COR-L47 (cell line): ENCODE measurements at places on chromosomes 16 and 17.

GRCh38 chr17:39754958-39755553 is 17.3 kb downstream of the GRB7 start:
- DNase-seq = no peak

DNA sequence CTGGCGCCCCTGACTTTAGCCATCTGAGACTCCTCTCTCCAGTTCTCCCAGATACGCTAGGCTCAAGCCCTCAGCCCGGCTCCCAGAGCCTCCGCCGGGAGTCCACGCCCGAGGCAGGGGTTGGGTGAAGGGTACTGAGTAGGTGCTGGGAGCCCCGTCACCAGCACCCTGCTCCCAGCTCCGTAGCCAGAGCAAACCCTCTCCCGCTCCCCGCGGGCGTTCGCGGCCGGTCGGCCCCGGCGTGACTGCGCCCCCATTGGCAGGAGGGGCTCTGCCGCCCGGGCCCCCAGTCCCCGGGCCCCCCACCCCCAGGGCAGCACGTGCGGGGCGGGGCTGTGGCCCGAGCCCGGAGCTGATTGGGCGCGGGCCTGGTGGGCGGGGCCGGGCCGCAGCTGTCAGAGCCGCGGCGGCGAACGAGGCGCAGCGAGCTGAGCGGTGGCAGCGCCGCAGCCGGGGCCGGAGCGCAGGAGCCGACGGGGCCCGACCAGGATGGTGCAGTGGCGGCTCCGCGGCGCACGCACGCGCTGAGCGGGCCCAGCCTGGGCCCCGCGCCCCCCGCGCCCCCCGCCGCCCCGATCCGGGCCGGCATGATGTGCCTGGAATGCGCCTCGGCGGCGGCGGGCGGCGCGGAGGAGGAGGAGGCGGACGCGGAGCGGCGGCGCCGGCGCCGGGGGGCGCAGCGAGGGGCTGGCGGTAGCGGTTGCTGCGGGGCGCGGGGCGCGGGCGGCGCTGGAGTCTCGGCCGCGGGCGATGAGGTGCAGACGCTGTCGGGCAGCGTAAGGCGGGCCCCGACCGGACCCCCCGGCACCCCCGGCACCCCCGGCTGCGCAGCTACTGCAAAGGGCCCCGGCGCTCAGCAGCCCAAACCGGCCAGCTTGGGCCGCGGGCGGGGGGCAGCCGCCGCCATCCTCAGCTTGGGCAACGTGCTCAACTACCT is at the start of gene SPNS2:
Gene SPNS2, plus strand, starts transcription at position 421 of the 937 bp plus-strand sequence. Its CDS starts 167 bp downstream, at position 588.
- peak; percentile 47 for DNase-seq

GRCh38 chr17:63041722-63042121 is 75.7 kb downstream of the TANC2 start:
- peak; percentile 74 for DNase-seq

DNA sequence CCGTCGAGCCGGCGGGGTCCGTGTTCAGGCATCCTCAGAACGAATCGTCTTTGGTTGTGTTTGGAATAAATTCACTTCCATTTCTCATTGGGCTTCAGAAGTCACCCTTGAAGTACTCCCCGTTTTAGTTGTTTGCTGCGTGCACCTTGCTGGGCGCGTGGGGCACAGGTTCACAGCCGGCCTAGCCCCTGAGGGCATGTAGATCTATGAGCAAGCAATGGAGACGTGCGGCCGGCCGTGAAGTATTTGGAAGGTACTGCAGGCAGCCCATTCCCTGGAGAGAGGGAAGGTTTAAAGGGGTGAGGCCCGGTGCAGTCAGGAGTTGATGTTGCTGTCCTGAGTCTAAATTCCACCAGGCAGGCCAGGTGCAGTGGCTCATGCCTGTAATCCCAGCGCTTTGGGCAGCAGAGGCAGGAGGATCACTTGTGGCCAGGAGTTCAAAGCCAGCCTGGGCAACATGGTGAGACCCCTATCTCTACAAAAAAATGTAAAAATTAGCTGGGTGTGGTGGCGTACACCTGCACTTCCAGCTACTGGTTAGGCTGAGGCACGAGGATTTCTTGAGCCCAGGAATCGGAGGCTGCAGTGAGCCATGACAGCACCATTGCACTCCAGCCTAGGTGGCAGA is 714 bp downstream of the ACSF3 start:
- DNase-seq = no peak

- no peak for DNase-seq
These were observed 53.9 kb downstream of the AIPL1 start for GRCh38 chr17:6380915-6381438.

DNA sequence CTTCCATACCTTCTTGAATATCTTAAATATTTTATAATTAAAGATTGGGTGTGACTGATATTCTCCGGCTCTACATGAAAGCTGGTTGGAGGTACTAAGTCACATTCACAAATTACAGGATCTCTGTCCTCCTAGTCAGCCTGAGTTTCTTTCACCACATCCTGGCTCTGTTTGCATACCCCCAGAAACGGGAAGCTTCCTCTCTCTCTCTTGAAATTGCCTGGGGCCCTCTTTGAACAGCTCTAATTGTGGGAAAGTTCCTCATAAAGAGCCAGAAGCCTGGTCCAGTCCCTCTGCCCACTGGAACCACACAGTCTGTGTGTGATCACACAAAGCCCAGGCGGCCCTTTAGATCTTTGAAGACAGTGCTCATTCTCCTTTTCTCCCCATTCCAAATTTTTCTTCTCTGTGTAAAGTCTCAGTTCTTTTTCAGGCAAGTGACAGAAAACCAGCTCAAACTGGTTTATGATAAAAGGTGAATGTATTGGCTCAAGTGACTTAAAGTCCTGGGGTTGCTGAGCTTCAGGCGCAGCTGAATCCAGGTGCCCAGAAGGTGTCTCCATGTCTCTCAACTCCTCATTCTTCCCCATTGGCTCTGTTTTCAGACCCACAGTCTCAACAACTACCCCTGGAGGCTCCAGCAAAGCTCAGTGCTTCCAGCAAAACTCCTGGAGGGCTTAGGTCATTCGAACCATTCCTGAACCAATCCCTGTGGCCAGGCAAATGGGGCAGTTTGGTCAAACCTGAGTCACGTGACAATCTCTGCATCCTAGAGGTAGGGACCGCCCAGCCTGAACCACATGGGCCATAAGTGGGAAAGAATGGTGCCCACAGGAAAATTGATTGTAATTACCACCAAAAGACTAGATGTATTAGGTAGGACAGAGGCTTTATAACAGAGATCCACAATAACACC is 8.5 kb upstream of the RAI1 start:
- DNase-seq = no peak

- no peak for DNase-seq
These were observed 20.4 kb downstream of the ADGRG5 start for GRCh38 chr16:57562669-57563486.

- DNase-seq = no peak
These were observed 39.7 kb downstream of the NACA2 start for GRCh38 chr17:61551255-61551742.

DNA sequence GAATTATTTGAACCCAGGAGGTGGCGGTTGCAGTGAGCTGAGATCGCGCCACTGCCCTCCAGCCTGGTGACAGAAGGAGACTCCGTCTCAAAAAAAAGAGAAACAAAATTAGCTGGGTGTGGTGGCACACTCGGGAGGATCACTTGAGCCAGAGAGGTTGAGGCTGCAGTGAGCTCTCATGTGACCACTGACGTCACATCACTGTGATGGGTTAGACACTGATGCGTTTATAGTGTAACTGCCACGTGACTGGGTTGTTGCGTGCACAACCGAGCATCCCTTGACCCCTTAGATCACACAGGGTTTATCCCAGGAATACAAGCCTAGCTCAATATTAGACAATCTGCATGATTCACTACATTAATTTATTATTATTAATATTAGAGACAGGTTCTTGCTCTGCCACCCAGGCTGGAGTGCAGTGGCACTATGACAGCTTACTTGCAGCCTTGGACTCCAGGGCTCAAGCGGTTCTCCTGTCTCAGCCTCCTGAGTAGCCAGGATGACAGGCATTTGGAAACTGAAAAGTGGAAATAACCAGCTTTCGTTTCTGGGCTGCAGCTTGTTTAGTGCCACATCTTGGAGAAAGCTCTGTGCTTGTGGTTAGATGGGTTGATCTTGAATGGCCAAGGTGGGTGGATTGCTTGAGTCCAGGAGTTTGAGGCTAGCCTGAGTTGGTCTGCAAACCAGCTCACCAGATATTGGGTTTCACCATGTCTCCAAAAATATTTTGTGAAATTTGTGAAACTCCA is 26.4 kb upstream of the ABR start:
- DNase-seq = no peak

- DNase-seq = no peak
These were observed 30.9 kb downstream of the FAM222B start for GRCh38 chr17:28811651-28812090.

GRCh38 chr17:49753959-49754391 is 10.0 kb downstream of the FAM117A start:
- DNase-seq = no peak

- no peak for DNase-seq
These were observed 21.1 kb downstream of the C17orf75 start for GRCh38 chr17:32320847-32321246.

DNA sequence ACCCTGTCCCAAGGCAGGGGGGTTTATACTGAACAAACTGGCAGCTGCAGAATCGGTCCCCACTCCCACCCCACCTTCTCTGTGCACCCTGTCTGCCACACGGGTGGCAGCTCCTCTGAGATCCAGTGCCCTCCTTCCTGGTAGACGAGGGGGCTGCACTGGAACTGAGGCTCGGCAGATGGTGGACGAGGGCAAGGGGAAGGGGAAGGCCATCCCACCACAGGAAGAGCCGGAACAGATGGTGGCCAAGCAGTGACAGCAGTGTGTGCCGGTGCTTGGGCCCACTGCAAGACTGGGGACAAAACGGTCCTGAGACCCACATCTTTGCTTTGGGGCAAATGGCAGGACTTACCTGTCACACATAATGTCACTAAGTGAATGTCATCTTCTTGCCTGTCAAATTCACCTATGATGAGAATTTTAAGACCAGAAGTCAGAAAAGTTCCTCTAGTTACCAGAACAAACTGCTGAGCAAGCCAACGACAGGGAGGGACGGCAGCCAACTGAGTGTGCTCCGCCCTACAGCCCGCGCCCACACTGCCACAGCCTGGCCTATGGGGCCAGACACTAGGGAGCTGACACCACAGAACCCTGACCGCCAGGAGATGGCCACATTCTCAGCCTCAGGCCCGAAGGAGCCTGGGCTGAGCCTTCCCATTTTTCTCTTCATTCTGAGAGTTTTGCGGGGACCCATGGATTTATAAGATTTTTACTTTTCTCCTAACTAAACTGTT is 14.4 kb downstream of the NTAN1 start:
- no peak for DNase-seq

DNA sequence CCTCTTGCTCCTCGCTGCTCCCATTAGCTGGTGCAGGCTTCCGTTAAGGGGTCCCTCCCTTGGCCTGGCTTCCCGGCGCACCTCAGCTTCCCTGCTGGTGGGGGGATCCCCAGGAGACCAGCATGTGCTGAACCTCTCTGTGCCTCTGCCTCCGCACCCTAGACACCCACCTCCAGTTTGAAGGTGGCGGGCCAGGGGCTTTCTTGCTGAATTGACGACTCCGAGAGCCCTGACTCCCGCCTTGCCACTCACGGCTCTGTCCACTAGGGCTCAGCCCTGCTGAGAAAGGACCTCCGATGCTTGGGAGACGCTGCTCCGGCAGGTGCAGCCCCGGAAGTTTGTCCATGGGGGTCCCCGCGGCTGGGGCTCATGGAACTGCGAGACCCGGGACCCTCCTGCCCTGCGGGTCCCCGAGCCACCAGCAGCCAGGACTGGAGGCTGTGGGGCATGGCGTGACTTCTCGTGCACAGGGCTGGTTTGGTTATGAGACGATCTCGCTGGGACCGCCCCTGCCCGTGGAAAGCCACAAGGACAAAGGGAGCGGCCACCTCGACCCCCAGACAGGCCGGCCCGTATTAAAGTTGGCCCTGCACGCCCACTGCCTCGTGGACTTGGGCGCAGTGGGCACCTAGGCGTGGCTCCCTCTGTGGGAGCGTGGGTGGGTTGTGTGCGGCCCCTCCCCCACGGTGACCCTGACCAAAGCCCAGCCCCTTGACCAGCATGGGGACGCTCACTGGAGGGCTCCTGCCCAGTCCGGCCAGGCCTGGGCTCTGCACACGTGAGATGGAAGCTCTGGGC is 8.1 kb downstream of the CHMP6 start:
- DNase-seq = no peak

- no peak for DNase-seq
These were observed 66.6 kb downstream of the SIAH1 start for GRCh38 chr16:48318630-48319029.

DNA sequence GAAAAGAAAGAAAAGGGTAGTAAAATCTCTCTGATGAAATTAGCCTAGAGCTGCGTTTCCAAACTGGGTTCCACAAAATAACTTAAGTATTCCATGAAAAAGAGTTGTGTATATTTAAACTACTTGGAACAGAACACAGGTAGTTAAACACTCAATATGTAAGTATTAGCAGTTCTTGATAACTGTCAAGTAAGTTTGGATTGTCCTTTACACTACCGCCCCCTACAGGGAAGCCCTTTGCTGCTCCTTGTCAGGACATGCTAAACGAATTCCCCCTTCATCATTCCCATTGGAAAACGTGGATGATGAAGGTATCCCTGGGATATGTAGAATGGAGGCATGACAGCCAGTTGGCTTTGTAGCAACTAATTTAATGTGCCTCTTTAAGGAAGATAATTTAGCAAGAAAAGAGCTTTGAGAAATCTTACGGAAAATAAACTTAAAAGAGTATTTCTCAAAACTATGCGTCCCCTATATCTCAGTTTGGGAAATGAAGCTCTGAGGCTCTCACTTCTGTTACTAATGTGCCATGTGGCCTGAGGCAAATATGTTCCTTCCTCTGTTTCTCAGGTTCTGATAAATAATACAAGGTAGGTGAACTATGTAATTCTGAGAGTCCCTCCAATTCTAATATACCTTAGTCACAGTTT is 18.8 kb downstream of the NCBP3 start:
- DNase-seq = no peak

DNA sequence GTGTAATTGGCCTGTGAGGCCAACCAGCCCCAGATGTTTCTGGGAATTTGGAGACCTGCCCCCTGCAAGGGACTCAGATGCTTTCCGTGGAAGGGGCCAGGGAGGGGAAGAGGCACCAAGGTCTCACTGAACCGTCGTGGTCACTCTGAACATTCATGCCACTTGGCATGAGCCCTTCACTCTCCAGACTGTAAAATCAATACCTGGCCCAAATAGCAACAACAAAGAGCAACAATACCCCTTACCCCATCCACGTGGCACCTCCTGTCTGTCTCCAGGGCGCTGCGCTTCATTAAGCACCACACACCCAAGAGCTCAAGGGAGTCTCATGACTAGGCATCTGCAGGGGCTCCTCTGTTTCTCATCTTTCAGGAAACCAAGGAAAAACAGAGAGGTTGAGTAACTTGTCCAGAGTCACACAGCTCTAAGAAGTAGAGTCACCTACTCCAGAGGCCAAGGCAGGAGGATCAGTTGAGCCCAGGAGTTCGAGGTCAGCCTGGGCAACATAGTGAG is 52.8 kb downstream of the SOCS1 start:
- DNase-seq = no peak
